ENCODE measurements at places on chromosomes 16 and 17.
A peak's percentile ranks its signal among the peaks of the same experiment; 100 is the strongest.

DNA sequence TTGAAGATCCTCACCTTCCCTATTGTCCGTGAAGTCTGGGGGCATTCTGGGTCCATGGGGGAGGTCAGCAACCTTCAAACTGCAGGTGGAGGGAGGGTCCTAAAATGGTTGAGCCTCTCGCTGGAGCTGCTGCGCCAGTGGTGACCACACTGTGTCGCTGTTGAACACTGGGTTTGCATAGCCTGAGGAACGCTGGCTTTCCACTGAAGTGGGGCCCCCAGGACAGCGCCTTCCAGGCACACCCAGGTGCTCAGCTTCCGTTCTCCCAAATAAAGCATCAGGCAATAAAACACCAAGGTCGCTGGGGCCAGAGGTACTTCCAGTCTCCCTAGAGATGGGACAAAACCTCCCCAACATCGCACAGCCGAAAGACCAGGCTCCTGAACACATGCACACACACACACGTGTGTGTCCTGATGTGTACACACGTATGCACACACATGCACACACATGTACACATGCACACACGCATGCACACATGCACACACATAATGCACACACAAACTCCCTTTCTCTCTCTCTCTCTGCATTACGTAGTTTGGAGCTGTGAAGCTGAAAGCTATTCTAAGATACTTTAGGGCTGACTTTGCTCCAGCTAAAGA lies 120.6 kb downstream of the IRF8 start:
- DNase-seq: no peak

DNA sequence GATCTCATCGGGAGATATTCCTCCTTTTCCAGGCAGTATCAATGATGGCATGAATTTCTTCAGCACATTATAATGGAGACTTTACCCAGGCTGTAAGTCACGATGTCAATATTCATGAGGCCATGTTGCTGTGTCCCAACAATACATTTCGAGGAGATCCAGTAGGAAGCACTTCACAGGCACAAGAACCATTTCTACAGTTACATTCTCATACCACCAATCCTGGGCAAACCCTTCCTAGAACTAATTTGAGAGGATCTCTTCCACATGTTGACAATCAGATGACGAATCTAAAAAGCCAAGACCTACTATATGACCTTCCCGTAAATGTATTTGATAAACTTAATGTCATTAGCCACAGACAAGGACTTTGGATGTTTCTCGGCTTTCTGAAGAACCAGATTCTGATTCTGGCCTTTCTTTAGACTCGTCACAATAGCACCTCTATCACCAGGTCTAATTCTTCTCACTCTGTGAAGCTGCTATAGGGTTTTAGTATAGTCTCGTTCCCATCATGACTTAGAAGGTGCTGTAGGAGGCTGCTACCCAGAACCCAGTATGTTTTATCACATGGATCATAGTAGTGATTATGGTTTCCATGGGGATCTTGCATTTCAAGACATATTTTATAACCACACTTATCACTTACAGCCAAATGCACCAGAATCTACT lies 40.2 kb downstream of the C16orf87 start:
- DNase-seq: no peak

- no peak for DNase-seq
These were observed 58.3 kb downstream of the SIAH1 start for GRCh38 chr16:48326915-48327314.

- no peak for DNase-seq
These were observed 3.7 kb downstream of the CRISPLD2 start for GRCh38 chr16:84823484-84823883.

- no peak for DNase-seq
These were observed 12.6 kb downstream of the THRA start for GRCh38 chr17:40075201-40075941.

- peak; percentile 56 for DNase-seq
These were observed 3.3 kb upstream of the FBXL20 start for GRCh38 chr17:39404542-39405378.

Measured in H54 (cell line).